HTR-8/SVneo (cell line): ENCODE measurements at places on chromosomes 2 and 18.

DNA sequence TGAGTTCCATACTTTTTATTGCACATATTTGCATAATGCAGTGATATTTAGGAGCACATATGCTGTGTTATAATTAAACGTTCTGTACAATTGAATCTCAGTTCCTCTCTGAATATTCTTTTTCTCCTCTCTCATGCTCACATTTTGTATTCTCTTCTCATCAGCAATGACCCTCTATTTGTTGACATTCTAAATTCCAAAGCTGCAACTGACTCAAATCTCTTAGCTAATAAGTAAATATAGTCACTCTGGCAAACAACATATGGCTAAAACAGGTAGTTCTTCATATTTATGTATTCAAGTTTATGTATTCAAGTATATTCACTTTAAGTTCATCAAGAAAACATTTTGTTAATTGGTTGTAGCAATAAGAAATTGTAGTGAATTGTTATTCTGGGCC, 907.4 kb upstream of the VRK2 start:
- no peak for DNase-seq

DNA sequence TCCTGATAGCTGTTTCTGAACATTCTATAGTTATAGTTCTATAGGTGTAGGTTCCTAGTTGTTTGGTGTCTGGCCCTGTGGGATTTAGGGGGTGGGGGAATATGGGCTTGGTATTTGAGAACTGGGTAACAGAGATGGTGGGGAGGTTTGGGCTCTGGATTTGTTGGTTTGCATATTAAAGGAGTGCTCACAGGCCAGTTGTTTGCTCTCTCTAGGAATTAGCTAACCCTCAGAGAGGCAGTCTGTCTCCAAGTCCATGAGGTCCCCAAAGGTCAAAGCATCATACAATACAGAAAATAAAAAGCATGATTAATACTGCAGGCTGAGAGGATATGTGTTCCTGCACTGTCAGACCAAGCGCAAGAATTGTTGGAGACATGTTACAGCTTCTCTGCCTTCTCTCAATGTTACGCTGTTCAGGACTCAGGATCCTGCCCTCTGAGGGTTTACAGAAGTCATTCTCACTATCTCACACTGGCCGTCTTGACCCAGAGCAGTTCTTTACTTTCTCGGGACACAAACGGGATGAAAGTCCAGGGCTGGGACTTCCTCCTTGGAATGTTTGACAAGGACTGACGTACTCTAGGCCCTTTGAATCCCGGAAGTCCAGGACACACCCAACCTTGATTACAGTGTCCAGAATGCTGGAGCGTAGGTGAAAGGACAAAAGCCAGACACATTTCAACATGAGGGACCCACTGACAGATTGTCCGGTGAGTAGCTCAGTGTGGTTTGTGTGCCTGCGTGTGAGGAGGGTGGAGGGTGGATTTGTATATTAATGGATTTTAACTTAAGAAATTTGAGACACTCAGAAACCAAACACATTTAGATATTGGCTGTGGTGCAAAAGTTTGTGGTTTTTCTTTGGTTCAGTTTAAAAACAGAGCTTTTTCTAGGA, at the start of gene NOSTRIN:
NOSTRIN (plus strand) TSS at position 677 of the 898 bp plus-strand sequence; CDS start at position 687, 10 bp downstream.
- no peak for DNase-seq

DNA sequence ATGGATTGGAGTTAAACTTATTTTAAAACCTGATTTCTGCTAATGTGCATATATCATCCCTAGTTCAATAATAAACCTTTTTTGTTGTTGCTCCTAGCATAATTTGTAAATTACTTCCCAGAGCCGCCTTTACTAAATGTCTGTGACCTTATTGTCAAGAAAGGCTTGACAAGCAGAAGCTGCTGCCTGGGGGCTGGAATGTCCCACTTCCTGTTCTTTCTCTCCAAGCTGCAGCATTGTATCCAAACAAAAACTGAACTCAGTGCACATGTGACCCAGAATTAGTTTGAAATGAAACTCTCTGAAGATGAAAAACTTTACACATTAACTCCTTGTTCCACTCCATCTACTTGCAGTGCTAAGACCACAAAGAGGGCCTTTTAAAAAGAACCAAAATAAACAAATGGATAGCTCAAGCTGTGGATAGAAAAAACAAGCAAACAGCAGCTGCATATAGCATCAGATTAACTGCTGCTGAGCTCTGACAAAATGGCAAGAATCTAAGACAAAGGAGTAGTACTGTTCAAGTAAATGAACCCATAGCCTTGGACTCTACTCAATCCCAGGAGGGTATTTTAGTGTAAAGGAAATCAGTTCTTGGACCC, 99.8 kb upstream of the NEUROD1 start:
- no peak for DNase-seq

DNA sequence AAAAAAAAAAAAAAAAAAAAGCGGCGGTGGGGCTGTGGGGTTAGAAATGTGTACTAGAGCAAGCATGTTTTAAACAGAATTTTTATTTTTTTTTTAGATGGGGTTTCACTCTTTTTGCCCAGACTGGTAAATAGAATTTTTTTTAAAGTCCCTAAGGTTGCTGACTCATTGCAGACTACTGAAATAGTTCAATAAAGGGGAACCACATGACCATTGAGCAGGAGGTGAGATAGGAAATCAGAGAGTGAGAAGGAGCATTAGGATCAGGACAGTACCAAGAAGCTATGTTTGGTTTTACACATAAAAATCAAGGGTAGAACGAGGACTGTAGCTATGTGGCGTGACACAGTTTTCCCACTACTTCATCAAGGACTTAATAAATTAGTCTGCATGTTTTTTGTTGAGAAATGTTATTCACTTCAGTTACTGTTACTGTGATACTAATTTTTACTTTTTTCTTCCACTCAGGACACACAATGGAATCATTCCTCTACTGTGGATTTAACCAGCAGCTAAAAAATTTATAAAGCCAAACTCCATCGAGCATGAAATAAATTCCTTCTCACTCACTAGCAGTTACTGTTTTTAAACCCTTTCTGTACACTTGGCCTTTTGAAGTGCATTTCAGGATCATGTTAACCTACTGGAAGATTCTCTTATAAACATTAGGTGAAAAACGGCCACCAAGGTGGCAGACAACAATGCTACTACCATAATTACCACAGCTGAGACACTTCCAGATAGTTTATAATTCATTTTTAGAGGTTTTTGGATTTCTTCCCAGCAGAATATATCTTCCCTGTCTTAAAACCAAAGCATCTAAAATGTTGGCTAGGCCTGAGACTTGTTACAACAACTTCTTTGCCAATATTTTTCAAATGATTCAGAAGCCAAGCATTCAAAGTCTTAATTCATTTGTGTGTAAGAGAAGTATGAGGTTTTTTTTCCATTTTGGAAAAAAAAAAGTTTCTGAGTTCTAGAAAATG, 33.2 kb downstream of the LAMA1 start:
- DNase-seq: peak; percentile 38

DNA sequence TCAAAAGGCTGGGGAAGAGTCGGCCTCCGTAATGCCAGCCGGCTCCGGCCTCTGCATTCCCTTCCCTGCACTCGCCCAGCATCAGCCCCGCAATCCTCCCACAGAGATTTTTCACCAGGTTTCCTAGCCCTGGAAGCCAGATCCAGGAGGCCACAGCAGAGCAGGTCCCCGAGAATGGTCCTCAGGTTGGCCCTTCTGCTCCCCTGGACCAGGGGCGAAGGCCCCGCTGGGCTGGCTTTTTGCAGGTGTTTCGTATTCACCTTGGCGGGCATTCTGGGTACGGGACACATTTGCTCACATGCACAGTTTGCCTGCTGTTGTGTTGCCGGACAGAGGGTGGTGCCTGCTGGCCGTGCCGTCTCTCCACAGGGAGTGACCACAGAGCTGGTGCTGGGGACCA, 309.5 kb downstream of the NDUFA10 start:
- no peak for DNase-seq

DNA sequence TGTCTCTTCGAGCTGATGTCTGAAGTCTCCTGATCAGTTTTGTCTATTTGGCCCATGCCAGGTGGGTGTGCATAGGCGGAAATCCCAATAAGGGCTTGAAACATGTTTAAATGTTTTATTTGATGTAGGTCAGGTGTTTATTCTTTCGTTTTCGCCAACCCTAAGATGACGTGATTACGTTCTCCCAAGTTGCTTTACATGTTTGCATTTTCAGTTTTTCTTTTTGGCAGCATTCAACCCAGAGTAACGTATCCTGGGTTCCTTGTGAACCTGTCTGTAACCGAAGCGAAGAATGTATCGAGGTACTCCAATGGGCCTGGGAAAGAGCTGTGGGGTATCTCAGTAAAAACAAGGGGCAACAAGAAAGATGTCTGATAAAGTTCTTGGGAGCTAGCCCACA, 3.1 kb downstream of the ALPK2 start:
- DNase-seq: no peak

DNA sequence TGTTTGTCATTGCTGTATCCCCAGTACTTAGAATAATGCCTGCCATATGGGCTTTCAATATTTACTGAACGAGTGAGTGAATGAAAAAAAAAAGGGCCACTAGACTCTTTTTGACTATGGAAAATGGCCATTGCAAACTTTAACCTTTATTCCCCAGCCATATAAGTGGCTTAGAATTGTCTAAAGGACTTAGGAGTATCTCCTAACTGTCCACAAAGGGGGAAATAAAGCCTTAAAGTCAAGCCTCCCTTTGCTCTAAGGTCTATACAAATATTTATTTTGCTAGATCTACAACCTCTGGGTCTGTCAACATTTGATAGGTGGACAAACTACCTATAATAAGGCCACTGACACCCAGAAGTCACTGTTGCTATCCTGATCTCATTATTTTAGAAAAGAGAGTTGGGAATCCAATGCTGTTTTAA, 25.7 kb downstream of the UPP2 start:
- no peak for DNase-seq

- no peak for DNase-seq
These were observed 90.9 kb downstream of the GPD2 start for GRCh38 chr2:156526950-156527636.

DNA sequence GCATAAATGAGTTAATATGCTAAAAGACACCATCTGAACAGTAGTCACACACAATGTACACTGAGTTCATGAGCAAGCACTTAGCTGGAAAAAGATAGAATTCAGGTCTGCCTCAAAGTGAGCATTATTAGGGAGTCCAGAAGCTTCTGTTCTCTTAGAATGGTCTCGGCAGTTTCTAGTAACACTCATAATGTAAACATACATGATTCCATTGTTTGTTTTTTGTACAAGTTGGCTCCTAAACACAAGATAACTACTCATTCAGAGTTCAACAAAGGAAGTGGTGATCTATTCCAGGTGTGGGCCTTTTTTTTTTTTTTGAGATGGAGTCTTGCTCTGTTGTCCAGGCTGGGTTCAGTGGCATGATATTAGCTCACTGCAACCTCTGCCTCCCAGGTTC, 66.2 kb downstream of the ESCO1 start:
- DNase-seq: no peak

DNA sequence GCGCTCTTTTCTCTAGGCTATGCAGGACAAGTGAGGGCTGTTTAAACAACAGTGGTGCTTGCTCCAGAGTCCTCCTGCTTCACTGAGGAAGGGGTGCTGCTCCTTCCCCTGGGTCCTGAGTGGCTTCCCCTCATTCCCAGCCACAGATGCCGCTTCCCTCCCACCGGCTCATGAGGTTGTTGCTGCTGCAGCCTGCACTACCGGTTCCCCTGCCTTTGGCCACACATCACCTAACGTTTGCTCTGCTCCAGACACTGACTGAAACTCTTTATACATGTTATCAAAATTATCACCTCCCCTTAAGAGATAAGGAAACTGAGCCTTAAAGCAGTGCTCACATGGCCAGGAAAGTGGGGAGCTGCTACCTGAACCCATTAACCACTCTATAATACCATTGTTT, 130.8 kb upstream of the LGALSL start:
- no peak for DNase-seq

GRCh38 chr18:69727912-69728572, 219.6 kb downstream of the CD226 start:
- DNase-seq: no peak

DNA sequence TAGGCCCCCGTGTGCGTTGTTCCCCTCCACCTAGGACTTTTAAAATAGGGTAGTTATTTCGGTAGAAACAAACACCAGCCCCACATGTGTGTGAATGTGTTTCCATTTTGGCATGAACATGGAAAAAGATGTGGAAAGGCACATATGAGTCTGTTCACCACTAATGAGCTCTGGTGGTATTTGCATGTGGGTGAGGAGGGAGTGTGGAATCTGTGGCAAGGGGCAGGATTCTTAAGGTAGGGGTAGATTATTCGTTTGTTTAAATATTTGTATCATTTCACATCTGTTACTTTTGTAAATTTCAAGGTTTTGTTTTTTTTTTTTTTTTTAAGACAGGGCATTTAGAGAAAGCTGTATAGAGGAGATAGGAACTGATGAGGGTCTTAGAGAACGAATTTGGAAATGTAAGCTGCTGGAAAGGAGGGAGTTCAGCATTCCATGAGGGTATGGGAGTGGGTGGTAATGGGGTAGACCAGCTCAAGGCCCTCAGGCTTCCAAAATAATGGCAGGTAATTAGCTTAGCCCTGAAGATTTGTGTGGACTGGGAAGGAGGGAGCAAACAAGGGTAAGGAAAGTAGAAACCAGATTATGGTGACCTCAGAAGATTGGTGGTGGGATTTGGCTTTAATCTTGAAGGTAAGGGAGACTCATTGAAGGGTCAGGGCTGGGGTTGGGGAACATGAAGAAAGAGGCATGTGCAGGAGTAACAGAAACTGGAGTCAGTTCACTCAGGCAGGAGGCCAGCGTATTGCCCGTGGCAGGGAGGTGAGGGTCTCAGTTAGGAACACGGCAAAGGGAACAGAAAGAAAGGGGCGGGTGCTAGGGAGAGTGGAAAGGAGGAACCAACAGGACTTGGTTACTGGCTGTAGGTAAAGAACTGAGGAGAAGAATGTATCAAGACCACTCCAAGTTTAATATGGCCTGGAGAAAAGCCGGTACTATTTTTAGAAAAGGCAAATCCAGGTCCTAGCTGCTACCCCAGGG, 123.6 kb downstream of the PLB1 start:
- DNase-seq: no peak

- peak; percentile 42 for DNase-seq
These were observed 83.3 kb upstream of the POMC start for GRCh38 chr2:25251422-25252273.

GRCh38 chr18:57209713-57210106, 62.8 kb downstream of the BOD1L2 start:
- DNase-seq: no peak

- no peak for DNase-seq
These were observed 3.5 kb upstream of the DSC2 start for GRCh38 chr18:31105733-31106132.

- DNase-seq: no peak
These were observed 800.8 kb upstream of the ID2 start for GRCh38 chr2:7881063-7881462.

GRCh38 chr2:137862651-137863050, 101.6 kb upstream of the HNMT start:
- DNase-seq: no peak

- peak; percentile 90 for DNase-seq
These were observed 94.1 kb upstream of the THOC1 start for GRCh38 chr18:361941-362310.
